ENCODE measurements at places on chromosomes 3 and 15.

GRCh38 chr3:123740391-123740822, 143.7 kb downstream of the MYLK start:
- no peak for DNase-seq

GRCh38 chr15:33022629-33023028, 171.9 kb downstream of the FMN1 start:
- no peak for DNase-seq

DNA sequence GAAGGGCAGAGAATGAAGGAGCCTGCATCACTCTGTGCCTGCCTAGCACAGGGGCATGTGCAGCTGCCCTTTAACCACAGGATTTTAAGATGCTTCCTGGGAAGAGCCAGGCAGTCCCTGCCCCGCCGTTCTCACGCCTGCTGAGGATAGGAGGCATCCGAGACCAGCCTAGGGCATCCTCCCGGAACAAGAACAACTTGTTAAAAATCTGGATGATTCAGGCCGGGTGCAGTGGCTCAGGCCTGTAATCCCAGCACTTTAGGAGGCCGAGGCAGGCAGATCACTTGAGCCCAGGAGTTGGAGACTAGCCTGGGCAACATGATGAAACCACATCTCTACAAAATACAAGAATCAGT, 15.2 kb downstream of the NRROS start:
- no peak for DNase-seq

GRCh38 chr15:20271647-20272046, 270.0 kb downstream of the GOLGA6L6 start:
- DNase-seq = no peak

GRCh38 chr3:40624189-40624769, 99.5 kb downstream of the ZNF621 start:
- no peak for DNase-seq

Measured in stimulated activated CD4-positive, alpha-beta T cell treated with anti-CD3 and anti-CD28 coated beads, Interleukin-4, amount 100 ng/mL, for 1 hour (primary cell).